Activated CD8-positive, alpha-beta memory T cell treated with anti-CD3 and anti-CD28 coated beads for 4 hours (primary cell): ENCODE measurements at places on chromosomes 12 and 14.

DNA sequence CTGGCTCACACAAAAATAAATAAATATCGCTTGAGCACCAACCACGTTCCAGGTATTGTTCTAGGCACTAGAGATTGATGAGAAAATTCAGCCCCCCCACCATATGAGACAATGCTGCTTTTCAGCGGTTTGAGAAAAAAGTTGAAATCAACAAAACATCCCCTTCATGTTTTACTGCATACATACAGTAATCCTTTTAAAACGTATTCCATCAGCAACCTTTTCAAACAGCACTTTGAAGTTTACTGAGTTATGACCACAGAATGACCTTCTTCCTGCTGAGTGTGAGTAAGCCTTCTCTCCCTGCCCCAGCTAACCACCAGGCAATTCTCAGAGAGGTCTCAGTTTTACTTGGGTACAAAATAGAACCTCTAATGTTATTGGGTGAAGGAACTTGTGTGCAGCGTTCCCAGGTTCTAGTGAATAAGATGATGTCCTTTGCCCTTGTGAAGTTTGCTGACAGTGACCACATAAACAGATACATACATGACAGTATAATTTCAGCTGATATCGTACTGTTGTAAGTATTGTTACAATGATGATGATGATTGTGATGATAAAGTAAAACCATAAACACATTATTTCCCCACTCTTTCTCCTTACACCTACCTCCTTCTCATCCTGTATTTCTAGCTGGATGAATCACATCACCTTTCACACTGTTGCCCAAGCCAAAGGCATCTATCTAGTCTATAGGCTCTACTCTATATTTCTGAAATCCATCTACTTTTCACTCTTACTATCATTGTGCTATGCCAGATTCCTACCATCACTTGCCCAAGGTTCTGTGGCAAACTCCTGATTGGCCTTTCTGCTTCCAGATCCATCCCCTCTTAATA is 124.4 kb upstream of the KRR1 start:
- DNase-seq: no peak

DNA sequence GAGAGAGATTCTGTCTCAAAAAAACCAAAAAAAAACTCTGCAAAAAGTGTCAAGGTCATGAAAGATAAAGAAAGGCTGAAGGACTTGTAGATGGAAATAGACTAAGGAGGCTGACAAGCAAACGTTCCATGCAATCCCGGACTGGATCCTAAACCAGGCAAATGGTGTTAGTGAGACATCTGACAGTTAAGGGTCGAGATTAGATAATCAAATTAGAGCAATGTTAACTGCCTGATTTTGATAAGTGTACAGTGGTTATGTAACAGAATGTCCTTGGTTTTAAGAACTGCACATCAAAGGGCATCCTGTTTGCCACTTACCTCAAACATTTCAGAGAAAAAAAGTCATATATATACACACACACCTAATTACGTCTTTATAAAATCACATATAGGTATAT is 3.5 kb upstream of the RAN start:
- no peak for DNase-seq

- no peak for DNase-seq
Measured at GRCh38 chr14:90610346-90611040, 205.7 kb downstream of the TTC7B start.

DNA sequence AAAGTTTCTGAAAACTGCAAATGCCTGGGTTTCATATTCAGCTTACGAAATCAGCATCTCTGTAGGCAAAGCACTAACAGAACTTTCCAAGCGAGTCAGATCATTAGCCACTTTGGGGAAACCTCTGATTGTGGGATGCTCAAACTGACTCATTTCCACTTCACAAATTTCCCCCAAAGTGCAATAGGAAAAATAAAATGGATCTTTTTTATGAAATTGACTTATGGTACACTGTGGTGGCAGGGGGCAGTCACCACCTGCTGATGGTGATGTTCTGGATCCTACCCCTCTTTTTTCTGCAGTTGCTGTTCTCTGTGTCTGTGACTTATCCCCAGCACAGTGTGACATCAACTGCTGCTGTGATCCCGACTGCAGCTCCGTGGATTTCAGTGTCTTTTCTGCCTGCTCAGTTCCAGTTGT is 5.6 kb downstream of the TCTN1 start:
- DNase-seq: no peak

DNA sequence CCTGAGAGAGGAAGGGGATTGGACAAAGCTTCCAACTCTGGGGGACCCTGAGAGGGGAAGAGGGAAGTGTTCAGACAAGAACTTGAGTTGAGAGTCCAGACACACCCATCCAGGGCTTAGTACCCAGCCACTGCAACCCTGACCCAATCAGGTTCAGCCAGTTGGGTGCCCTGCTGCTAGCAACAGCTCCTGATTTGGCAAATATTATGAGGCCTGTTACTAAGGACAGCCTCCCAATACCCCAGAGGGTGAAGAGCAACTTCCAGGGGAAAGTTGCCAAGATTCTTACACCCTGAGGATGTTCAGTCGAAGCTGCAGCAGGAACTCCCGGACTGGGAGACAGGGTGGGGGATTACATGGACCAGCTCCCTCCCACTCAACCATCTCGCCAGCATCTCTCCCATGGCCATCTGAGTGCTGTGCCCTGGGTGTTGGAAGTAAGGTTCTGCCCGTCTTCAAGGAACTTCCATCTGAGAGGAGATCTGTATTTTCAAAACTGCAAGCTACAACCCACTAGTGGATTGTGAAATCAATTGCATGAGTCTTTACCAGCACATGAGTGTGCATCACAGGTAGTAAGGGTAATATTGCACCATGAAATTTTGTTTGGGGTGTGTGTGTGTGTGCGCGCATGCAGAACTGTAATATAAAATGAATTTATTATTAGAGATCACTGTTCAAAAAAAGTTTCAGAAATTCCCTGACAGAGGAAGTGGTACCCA is 11.5 kb upstream of the KRT78 start:
- no peak for DNase-seq

DNA sequence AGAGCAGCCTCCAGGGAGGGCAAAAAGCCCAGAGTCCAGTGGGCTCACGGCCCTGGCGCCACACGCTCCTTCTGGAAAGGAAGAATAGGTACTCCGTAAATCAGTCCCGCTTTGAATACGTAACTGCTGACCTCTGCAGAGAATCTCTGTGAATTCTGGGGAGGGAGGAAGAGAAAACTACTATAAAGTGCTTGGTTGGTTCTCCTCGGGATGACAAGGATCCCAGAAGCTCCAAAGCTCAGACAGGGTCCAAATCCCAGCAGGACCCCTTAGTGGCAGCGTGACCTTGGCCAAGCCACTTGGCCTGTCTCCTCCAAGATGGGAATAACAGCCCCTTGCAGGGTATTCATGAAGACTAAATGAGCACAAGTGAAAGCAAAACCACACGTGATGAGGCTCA is 31.7 kb downstream of the ANO2 start:
- no peak for DNase-seq

- DNase-seq: no peak
Measured at GRCh38 chr12:14701809-14702568, 5.6 kb upstream of the GUCY2C start.

- no peak for DNase-seq
Measured at GRCh38 chr14:64788706-64789105, 84.5 kb downstream of the PLEKHG3 start.

GRCh38 chr12:82756303-82756702 is 69.6 kb downstream of the TMTC2 start:
- no peak for DNase-seq

DNA sequence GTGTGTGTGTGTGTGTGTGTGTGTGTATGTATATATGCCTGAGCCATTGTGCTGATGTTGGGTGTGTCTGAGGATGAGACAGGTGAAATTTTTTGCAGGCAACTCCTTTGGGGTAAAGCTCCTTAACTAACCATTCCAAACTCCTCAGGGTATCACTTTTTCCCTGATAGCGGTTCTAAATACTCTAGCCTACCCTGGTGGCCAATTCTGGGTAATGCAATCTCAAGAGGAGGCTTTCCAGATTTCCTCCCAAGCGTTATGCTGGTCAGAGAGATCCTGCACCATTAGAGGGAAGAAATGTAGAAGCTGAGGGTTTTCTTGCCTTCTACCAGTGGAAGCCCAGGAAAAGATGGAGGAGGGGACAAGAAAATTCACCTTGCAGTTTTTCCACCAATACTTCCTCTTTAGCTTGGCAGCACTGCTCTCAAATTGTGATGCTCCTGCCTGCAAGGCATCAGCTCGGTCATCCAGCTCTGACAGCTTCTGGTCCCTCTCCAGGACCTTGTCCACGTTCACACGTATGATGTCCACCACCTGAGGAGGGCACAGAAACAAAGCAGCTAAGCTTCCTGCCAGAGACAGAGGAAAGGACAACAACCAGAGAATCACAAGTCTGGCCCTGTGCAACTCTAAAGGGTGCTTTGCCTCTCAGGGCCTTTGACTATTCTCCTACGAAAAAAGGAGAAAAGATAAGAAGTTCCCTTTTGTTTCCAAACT is 4.9 kb downstream of the VAMP1 start:
- no peak for DNase-seq

DNA sequence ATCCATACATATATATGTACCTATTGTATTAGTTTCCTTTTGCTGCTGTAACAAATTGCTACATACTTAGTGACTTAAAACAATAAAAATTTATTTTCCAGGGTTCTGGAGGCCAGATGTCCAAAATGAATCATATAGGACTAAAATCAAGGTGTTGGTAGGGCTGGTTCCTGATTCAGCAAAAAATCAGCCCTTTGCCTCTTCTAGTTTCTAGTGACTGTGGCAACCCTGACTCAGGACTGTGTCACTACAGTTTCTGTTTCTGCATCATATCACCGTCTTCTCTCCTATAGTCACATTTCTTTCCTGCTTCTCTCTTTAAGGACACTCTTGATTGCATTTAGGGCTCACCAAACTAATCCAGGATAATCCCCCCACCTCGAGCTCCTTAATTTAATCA is 386.3 kb upstream of the TBX3 start:
- DNase-seq: no peak

- DNase-seq: no peak
Measured at GRCh38 chr12:128339126-128339520, 72.2 kb downstream of the TMEM132C start.

- DNase-seq: no peak
Measured at GRCh38 chr14:34012369-34012768, 61.5 kb upstream of the EGLN3 start.

- no peak for DNase-seq
Measured at GRCh38 chr12:123363740-123364531, 711 bp downstream of the SBNO1 start.

DNA sequence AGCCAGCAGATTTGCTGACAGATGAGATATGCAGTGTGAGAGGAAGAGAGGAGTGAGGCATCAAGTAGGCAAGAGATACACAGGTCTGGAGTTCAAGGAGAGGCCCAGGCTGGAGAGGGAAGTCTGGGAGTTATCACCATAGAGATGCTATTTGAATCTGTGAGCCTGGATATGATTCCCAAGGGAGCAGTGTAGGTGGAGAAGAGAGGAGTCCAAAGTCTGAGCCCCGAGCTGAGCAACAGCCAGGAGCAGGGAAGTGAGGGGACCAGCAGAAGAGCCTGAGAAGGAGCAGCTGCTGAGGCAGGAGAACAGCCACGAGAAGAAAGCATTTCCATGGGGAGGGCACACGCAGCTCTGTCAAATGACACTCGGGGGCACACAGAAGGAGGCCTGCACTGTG is 20.2 kb upstream of the NXPH4 start:
- no peak for DNase-seq

DNA sequence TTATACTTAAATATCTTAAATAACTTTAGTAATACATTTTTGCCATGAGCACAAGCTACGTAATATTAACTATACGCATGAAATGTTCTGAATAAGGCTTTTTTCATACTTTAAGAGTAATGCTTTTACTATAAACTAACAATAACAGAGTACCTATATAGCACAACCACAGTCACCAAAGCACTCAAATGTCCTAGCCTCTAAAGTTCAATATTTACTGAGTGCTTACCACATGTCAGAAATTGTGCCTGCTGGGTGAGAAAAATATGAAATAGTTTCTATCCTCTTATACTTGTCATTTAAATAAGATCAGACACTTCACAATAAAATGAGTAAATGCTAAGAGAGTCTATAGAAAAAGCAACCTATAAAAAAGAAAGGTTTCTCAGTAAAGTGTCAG is 83.1 kb downstream of the SH2B3 start:
- DNase-seq: no peak

DNA sequence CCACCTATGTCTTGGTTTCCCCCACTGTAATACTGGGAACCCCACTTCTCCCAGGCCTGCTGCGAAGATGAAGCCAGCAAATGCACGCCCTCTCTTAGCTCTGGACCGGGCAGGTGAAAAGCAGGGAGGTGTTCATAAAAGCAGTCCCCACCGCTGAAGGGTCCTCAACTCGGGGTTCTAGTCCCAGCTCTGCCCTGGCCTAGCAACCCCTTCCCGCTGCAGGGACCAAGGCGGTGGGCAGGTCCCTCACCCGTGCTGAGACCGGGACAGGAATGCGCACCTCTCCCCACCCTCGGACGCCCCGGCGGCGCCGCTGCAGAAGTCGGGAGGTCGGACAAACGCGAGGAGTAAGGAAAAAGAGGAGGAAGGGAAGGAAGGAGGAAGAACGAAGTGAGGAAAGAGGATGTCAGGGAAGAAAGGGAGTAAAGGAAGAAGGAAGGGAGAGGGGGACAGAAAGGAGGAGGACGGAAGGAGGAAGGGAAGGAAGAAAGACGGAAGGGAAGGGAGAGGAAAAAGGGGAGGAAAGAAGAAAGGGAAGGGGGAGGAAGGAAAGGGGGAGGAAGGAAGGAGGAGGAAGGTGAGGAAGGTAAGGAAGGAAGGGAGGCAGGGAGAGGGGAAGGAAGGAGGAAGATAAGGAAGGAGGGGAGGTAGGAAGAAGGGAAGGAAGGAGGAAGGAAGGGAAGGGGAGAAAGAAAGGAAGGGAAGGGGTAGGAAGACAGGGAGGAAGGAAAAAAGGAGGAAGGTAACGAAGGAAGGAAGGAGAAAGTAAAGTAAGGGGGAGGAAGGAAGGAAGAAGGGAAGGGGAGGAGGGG is 701 bp downstream of the SPRING1 start:
- DNase-seq: no peak

DNA sequence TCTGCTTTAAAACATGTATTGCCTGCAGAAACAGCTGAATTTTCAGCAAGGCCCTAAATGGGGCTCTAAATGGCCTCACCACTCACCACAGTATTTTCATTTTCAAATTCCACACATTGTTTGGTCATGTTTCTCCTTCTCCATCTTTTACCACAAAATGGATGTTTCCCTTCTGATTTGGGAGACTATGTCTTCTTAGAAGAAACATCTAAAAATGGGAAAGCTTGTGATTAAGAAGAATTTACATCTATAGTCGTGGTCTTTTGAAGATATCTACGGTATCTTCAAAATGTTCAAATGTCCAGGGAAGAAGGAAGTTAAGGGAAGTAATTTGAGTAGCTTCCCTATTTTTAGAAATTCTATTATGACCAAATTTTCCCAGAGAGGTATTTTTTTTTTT is 20.7 kb upstream of the TUBA1C start:
- DNase-seq: no peak

DNA sequence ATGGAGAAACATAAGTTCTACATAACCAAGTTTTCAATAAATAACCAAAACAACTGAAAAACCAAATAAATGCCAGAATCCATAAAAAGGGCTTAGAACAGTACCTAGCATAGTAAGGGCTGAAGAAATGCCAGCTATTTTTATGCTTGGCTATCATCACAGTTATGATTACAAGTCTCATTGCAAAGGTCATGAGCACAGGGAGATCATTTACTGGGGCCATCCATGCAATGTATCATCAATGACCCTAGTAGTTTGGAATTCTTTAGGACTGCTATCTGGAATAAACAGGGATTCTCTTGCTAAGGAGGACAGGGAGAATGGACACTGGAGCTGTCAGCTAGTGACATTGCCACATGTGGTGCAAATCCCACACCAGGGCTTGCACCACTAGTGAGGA is 92.5 kb upstream of the NAP1L1 start:
- no peak for DNase-seq
